ENCODE measurements at places on chromosomes 4 and X. TPM values are rescaled to one million over a fixed set of nuclear protein-coding genes. Genes with fewer than 3 reads are reported as not detected.
A peak's percentile ranks its signal among the peaks of the same experiment; 100 is the strongest.

The PCDH18 gene
- 3.2 TPM for polyA plus RNA-seq

The FAM53A gene
- polyA plus RNA-seq, result 0.27 TPM

The AMBN gene
- not detected for polyA plus RNA-seq

The STATH gene
- not detected for polyA plus RNA-seq

The SLC9B1 gene
- polyA plus RNA-seq, result not detected

The FGF5 gene
- polyA plus RNA-seq, result not detected

The GRK4 gene
- 3.8 TPM for polyA plus RNA-seq

GRCh38 chrX:107979534-107979933 is 2.6 kb downstream of the TEX13B start:
- no peaks in the 10 kb centered on the region for H3K4me1 ChIP-seq
- no peak overlapping the region for H3K27ac ChIP-seq
- no peaks in the 10 kb centered on the region for H3K36me3 ChIP-seq
- no peaks in the 10 kb centered on the region for H3K27me3 ChIP-seq
- DNase-seq, result no peak

DNA sequence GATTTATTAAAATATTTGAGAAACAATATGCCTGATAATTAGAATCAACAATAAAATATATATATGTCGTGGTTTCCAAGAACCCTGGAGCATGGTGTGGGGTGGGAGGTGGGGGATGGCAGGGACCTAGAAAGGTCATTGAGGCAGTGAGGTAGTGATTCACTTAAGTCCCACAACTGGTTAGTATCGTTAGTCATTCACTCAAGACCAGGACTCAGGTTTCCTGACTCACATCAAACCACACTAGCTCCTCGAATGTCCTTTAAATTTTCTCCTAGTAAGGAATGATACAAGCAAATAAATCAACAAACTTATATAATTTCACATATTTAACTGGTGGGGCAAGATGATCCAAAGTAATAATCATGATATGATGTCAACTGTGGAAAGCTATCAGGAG is 158.8 kb upstream of the AADAT start:
- no peak overlapping the region for H3K27ac ChIP-seq
- no peaks in the 10 kb centered on the region for H3K4me1 ChIP-seq
- no peaks in the 10 kb centered on the region for H3K27me3 ChIP-seq
- DNase-seq, result no peak
- no peaks in the 10 kb centered on the region for H3K36me3 ChIP-seq
- H3K4me3 ChIP-seq, result no peak overlapping the region

DNA sequence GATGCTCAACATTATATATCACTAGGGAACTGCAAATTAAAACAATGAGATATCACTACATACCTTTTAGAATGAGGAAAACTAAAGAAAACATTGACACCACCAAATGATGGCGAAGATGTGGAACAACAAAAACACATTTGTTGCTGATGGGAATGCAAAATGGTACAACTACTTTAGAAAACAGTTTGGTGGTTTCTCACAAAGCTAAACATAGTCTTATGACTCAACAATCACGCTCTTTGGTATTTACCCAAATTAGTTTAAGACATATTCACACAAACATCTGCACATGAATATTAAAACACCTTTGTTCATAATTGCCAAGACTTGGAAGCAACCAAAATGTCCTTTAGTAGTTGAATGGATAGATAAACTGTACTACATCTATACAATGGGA is 53.2 kb downstream of the USO1 start:
- H3K36me3 ChIP-seq, result peaks cover 30% of the 10 kb centered on the region
- H3K4me3 ChIP-seq, result no peak overlapping the region
- no peaks in the 10 kb centered on the region for H3K4me1 ChIP-seq
- H3K27ac ChIP-seq, result no peak overlapping the region
- no peak for DNase-seq
- H3K27me3 ChIP-seq, result no peaks in the 10 kb centered on the region

DNA sequence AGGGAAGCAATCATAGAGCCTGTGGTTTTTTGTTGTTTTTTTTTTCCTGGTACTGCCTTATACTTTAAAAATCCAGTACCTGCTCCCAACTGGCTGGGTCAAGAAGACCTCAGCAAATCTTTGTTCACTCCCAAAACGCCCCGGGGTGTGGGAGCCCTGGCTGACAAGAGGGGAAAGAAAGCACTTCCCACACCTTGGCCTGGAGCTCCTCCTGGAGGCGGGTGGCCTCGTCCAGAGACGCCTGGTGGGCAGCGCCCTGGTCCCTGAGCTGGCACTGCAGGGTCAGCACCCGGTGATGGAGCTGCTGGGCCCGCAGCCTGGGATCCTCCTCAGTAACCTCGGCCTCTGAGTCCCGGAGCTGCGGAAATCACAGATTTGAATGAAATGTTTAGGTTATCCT is 38.2 kb downstream of the C4orf50 start:
- DNase-seq, result no peak
- no peaks in the 10 kb centered on the region for H3K36me3 ChIP-seq
- H3K4me1 ChIP-seq, result no peaks in the 10 kb centered on the region
- H3K4me3 ChIP-seq, result no peak overlapping the region
- no peak overlapping the region for H3K27ac ChIP-seq
- H3K27me3 ChIP-seq, result peaks cover 2% of the 10 kb centered on the region

- no peaks in the 10 kb centered on the region for H3K4me1 ChIP-seq
- peak overlapping the region; percentile 88 for H3K27ac ChIP-seq
- no peak overlapping the region for H3K4me3 ChIP-seq
- H3K36me3 ChIP-seq, result no peaks in the 10 kb centered on the region
- peak; percentile 88 for DNase-seq
- H3K27me3 ChIP-seq, result no peaks in the 10 kb centered on the region
Measured at GRCh38 chrX:129773649-129774458, 5.9 kb upstream of the SASH3 start.

DNA sequence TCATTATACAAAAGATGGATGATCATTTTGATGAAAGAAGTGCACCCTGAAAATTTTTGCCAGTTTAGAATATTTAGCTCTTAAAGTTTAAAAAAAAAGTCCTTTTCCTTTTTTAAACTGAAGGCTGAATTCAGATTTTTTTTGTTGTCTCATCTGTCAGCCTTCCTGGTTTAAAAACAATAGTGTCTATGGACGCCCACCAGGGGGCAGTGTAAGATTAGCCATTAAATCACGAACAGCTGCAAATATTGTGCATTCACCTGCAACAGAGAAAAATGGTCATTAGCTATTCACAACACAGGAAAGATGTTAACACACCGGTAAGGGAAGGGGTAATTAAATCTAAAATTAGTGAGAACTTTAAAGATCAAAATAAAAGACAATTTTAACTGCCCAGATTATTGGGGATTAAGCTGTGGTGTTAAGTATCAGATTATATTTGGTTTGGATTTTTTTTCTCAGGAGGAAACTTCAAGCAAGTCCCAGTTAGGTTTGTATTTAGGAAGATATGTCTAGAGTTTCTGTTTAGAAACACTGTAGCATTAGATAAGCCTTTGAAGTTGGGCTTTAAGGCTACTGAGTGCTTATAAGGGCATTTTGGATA is 4.4 kb upstream of the CXorf38 start:
- H3K4me3 ChIP-seq, result no peak overlapping the region
- H3K27me3 ChIP-seq, result no peaks in the 10 kb centered on the region
- no peaks in the 10 kb centered on the region for H3K4me1 ChIP-seq

- no peak overlapping the region for H3K4me3 ChIP-seq
- no peak for DNase-seq
- peaks cover 11% of the 10 kb centered on the region for H3K36me3 ChIP-seq
Measured at GRCh38 chr4:7798178-7798995, 141.3 kb downstream of the AFAP1 start.

DNA sequence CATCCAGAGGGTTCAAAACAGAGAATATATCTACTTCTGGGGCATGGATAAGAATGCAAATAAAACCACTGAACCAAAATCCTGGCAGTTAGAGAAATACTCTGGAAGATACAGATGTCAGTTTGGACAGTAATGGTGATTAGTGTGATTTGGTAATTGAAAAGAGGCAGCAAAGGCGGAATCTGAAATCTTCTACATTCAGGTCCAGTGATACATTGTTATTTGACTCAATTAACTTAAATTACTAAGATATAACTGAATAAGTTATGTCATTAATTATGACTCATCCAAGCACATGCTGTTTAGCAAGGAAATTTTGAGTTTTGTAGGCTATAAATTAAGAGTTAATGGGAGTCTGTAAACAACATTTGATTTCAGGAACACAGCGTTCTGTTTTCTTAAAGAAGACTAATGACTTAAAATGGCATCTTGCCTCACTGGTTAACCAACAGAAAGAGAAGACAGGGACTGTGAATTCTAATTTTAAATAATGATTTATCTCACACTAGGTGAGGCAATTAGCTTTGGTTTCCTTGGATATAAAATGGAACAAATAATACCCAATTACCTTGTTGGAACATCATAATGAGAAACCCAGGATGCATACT is 937.1 kb downstream of the PDHA2 start:
- H3K27me3 ChIP-seq, result no peaks in the 10 kb centered on the region
- no peaks in the 10 kb centered on the region for H3K4me1 ChIP-seq
- no peaks in the 10 kb centered on the region for H3K36me3 ChIP-seq
- no peak overlapping the region for H3K4me3 ChIP-seq

- DNase-seq, result no peak
- no peaks in the 10 kb centered on the region for H3K36me3 ChIP-seq
- no peaks in the 10 kb centered on the region for H3K27me3 ChIP-seq
- no peak overlapping the region for H3K4me3 ChIP-seq
- no peaks in the 10 kb centered on the region for H3K4me1 ChIP-seq
- no peak overlapping the region for H3K27ac ChIP-seq
Measured at GRCh38 chr4:85369703-85370380, 105.1 kb upstream of the ARHGAP24 start.

DNA sequence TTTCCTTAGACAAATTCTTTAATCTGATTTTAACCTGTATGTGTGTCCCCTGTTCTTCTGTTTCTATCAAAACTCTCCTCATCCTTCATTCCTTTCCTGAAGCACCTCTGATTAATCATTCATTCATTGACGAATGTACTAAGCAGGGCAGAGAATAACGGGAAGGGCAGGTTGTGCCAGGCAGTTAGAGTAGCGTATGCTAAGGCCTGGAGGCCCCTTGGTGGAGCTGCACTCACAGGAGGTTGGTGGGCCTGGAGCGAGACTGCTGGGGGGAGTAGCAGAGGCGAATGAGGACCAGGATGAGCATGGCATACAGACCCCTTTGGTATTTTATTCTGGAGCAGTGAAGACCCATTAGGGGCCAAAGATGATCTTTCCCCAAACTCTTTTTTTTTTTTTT is 22.5 kb downstream of the PTTG2 start:
- H3K4me3 ChIP-seq, result no peak overlapping the region
- H3K27ac ChIP-seq, result no peak overlapping the region
- H3K4me1 ChIP-seq, result peaks cover 17% of the 10 kb centered on the region
- H3K27me3 ChIP-seq, result no peaks in the 10 kb centered on the region

- H3K27me3 ChIP-seq, result no peaks in the 10 kb centered on the region
- H3K36me3 ChIP-seq, result no peaks in the 10 kb centered on the region
- no peak for DNase-seq
- no peak overlapping the region for H3K27ac ChIP-seq
Measured at GRCh38 chr4:139685180-139685579, 19.6 kb downstream of the MGST2 start.

GRCh38 chr4:123055943-123056342 is 133.5 kb upstream of the NUDT6 start:
- no peak overlapping the region for H3K27ac ChIP-seq
- H3K36me3 ChIP-seq, result peaks cover 1% of the 10 kb centered on the region
- H3K27me3 ChIP-seq, result no peaks in the 10 kb centered on the region
- no peak for DNase-seq
- no peaks in the 10 kb centered on the region for H3K4me1 ChIP-seq

DNA sequence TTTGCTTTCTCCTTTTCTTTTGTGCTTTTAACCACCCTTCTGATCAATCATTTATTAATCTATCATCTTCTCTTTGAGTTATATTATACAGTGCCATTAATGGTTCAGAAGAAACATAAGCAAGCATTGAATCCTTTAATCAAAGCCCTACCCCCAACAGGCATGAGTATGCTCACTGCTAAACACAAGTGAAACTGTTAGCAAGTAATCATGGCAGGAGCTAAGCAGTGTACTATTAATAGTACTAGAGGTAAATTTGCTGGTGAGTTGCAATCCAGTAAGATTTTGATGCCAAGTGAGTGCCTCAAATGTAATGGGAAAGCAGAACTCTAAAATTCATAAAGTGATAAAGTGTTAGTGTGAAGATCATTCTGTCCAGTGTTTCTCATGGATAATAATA is 57.2 kb downstream of the FNIP2 start:
- H3K4me3 ChIP-seq, result no peak overlapping the region
- no peaks in the 10 kb centered on the region for H3K36me3 ChIP-seq
- no peak overlapping the region for H3K27ac ChIP-seq
- H3K27me3 ChIP-seq, result no peaks in the 10 kb centered on the region
- no peak for DNase-seq

Measured in small intestine (tissue), 16 donors.